ENCODE measurements at places on chromosomes 12 and 14. TPM values are rescaled to one million over a fixed set of nuclear protein-coding genes. Genes with fewer than 3 reads are reported as not detected.

Gene FMNL3
- 38.9 TPM for total RNA-seq

Gene C12orf60
- 2.9 TPM for total RNA-seq

Gene DBX2
- total RNA-seq, result not detected

Gene ASCL1
- 5.1 TPM for total RNA-seq

Gene NOVA1
- total RNA-seq, result 62.2 TPM

Gene KRT81
- total RNA-seq, result not detected
